Progenitor cell of endocrine pancreas (in vitro differentiated cells): ENCODE measurements at places on chromosomes 2 and 18. TPM values are rescaled to one million over a fixed set of nuclear protein-coding genes. Genes with fewer than 3 reads are reported as not detected.

PEX13 gene
- total RNA-seq = 34.0 and 37.6 TPM in 2 replicates

OSBPL1A gene
- total RNA-seq = 15.0 and 19.5 TPM in 2 replicates

FOXD4L1 gene
- total RNA-seq = 0.20 and 0.48 TPM in 2 replicates

SLC19A3 gene
- total RNA-seq = 34.3 and 36.4 TPM in 2 replicates

CYS1 gene
- 2.3 and 2.5 TPM in 2 replicates for total RNA-seq

TUBB8B gene
- total RNA-seq = 0.64 and 0.93 TPM in 2 replicates

TACR1 gene
- 0.55 and 0.73 TPM in 2 replicates for total RNA-seq

COL6A3 gene
- 0.82 and 1.0 TPM in 2 replicates for total RNA-seq

TUBA3E gene
- total RNA-seq = not detected in 2 replicates

PROKR1 gene
- total RNA-seq = 0.09 and 0.12 TPM in 2 replicates

SEPTIN10 gene
- 67.5 and 68.8 TPM in 2 replicates for total RNA-seq

DNA sequence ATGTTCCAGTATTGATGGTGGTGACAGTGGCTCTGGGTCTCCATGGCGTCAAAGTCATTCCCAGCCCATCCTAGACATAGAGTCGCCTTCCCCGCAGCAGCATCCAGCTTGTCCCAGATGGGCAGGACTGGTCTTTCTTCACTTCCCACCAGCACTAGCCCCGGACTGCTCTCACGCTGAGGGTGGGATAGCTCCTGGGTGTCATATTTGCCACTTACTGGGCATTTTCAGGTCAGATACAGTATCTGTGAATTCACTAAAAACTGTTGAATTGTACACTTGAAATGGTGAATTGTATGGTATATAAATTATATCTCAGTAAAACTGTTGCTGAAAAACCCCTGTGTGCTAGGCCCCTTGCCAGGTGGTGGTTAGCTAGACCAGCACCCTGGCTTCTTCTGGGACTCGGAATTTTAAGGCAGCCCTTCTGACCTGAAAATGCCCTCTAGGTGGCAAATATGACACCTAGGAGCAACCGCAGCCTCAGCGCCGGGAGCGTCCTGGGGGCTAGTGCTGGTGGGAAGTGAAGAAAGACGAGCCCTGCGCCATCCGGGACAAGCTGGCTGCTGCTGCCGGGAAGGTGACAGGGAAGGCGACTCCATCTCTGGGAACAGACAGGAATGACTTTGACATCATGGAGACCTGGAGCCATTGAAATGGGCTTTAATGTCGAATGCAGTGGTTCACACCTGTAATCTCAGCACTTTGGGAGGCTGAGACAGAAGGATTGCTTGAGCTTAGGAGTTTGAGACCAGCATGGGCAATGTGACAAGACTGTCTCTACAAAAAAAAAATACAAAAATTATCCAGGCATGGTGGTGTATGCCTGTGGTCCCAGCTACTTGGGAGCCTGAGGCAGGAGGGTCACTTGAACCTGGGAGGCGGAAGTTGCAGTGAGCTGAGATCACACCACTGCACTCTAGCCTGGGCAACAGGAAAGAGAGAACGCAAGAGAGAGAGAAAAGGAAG lies 56.2 kb downstream of the DDX1 start:
- DNase-seq = no peak

DNA sequence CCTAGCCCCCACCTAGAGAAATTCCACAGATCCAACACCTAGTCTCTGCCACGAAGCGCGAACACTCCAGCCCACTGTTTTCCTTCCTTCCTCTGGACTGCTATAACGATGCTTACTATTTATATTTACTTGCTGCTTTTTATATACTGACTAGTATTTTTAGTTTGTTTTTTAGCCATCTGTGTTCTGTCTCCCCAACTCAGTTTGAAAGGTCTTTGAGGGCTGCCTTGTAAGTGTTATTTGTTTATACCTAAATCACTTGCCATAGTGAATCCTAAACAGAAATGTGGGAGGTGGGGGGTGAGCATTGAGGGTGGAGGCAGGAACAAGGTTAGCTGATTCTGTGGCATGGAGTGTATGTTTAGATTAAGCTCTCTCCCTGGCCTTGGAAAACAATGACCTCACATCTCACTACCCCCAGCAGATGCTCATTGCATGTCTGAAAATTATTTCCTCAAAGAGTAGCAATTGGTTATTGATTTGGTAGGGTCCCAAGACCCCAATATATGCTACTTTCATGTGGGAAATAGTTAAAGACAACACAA lies 1.1 kb upstream of the NCKAP5 start:
- DNase-seq = no peak

- DNase-seq = no peak
Measured at GRCh38 chr2:230008708-230009066, 60.0 kb downstream of the SLC16A14 start.

- no peak for DNase-seq
Measured at GRCh38 chr2:152396051-152396511, 61.1 kb downstream of the FMNL2 start.

DNA sequence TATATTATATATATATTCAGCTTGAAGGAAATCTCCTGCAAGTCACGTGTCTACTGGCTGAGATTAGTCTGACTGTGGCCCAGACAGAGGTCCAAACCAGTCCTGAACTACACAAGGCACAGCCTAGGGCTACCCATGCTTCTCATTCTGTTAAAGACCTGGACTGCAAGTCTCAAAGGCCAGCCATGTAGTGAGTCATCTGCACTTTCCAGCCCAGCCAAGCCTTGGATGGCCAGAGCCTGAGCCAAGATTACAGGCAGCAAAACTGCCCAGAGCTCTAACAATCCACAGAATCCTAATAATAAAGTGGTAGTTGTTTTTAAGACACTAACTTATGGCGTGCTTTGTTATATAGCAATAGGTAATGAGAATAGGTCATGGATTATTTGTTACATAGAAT lies 259.6 kb downstream of the SS18 start:
- DNase-seq = no peak

DNA sequence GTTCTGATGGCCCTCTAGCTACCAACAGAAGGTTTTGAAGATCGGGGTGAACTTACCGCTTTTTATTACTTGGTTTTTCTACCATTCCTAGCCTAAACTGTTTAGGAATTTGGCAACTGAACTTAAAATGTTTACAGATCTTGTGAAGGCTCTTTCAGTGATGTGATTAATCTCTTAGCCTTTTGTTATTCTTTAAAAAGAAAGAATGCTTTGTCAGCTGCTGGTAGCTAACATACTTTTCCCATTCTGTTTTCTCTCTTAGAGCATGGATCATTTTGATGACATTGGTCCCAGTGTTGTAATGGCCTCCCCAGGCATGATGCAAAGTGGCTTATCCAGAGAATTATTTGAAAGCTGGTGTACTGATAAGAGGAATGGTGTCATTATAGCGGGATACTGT lies 18.1 kb downstream of the CPSF3 start:
- no peak for DNase-seq

GRCh38 chr2:229314117-229314516 lies 43.0 kb upstream of the PID1 start:
- no peak for DNase-seq

- no peak for DNase-seq
Measured at GRCh38 chr2:208013285-208014178, 11.8 kb downstream of the PLEKHM3 start.

GRCh38 chr2:11775384-11775783 lies 29.0 kb downstream of the LPIN1 start:
- DNase-seq = no peak

DNA sequence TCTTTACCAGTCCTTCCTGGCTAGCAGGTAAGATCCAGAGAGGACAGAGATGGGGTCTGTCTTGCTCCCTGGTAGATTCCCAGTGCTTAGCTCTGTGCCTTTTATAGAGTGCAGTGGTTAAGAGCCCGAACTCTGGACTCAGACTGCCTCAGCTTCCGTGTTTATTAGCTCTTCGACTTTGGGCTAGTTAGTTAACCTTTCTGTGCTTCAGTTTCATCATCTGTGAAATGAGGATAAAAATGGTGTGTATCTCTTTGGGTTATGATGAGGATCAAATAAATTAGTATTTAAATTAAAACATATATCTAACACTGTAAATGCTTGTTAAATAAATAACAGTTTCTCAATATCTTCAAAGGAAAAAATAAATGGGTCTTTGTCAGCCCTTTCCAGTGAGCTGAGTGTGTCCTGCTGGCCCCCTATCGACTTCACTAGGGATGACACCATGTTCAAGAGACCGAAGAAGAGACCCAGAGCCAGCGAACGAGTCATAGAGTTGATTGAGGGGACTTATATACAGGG lies 38.2 kb downstream of the CERS6 start:
- no peak for DNase-seq

DNA sequence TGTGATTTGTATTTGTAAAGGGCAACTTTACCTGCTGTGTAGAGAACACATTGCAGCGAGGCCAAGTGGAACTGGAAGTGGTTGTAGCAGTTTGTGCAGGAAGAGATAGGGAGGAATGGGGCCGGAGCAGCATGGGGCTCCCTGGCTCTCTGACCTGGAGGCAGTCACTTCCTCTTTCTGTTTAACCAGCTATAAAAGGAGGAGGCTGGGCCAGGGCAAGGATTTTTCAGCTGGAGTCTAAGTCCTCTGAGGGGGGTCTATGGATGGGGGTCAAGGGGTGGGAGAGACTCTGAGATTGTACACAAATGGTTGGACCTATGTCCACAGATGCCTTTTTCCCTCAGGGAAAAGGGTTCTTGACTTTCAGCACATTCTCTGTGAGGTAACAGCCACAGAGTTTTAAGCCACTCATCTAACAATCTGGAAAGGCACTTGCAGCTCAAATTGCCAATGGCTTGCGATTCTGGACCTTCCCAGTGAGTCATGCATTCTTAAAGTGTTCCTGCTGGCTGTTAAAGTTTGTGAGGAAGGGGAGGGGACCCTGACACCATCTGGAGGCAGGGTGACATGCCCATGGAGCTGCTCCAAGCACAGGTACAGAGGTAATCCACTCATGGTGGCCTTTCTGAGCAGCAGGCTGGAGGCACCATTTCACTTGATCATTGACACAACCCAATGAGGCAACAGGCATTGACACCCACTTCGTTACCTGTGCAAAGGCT lies 347.0 kb downstream of the CYRIA start:
- DNase-seq = no peak

DNA sequence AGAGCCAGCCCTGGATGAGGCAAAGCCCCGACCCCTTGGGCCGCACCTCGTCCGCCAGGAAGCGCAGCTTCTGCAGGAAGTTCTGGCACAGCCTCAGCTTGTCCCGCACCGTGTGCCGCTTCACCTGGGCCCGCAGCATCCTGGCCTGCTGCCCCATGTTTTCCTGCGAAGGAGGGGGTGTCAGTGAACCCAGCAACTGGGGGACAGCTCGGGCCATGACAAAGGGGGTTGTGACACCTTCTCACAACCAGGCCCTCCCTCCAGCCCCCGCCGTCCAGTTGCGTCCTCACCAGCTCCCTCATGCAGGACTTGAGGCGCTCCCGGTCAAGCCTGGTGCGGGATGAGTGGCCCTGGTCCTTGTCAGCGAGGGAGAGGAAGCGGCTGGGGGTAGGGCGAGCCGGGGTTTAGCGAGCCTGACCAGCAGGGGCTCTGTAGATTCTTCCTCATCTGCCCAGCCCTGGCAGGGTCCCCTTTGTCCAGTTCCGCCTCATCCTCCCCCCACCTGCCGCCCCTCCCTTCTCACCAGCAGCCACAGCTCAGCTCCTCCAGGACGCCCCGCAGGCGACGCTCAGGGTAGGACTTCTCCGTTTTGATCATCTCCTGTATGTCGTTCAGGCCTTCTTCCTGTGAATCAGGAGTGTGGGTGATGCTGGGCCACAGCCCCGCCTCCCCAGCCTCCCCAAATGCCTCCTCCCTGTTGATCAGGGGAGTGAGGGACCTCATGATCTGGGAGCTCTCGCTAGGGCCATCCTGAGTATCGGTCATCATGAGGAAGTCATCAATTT lies 606 bp downstream of the OTOF start:
- no peak for DNase-seq

GRCh38 chr2:214856137-214856536 lies 46.7 kb upstream of the BARD1 start:
- DNase-seq = no peak

DNA sequence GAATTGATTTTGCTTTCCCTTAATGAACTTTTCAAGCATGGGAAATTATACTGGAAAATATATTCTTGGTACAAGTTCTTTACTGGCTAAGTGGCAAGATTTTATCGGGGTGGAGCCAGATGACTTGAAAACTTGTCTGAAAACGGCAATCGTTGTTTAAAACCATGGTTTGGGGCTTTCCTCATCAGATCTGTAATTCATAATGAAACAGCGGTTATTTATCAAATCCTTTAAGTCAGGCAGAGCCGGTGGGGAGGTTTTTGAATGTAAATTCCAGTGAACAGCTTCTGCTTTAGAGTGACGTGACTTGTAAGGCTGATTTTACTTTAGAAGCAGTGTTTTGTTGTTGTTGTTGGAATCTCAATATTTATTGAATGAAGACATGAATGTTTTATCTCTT lies 2.6 kb downstream of the SEC11C start:
- DNase-seq = no peak

DNA sequence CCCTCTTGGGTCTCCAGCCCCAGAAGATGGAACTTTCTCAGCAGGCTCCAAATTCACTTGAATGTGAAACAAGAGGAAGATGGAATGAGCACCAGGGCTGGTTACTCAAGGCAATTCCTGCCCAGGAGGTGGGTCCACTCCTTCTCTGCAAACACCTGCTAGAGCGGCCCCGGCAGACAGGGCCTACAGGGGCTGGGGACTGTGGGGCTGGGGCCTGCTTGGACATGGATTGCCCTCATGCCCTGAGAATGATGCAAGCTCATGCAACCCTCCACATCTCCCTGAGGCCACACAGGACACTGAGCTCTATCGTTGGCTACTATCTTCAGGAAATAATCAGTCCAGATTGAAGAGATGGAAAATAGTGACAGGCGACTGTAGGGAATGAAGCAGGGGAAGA lies 39.1 kb downstream of the TFCP2L1 start:
- DNase-seq = no peak

DNA sequence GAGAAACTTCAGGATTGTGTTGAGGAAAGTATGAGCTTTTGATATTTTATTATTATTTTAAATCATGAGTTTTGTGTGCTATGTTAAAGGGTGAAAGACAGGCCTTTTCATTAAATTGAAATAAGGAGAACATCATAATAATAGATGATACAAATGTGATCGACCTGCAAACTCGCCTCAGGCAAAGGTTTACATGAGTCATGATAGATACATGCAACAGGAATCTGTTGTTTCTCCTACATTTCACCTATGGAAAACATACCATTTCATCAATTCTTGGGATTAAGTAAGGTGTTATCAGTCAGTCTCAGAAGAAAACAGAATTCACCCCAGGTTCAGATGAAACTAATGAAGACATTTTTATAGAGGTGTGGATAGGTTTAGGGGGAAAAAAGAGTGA lies 1992.5 kb upstream of the PIK3C3 start:
- no peak for DNase-seq

- DNase-seq = no peak
Measured at GRCh38 chr18:43420950-43421349, 143.7 kb upstream of the SYT4 start.

DNA sequence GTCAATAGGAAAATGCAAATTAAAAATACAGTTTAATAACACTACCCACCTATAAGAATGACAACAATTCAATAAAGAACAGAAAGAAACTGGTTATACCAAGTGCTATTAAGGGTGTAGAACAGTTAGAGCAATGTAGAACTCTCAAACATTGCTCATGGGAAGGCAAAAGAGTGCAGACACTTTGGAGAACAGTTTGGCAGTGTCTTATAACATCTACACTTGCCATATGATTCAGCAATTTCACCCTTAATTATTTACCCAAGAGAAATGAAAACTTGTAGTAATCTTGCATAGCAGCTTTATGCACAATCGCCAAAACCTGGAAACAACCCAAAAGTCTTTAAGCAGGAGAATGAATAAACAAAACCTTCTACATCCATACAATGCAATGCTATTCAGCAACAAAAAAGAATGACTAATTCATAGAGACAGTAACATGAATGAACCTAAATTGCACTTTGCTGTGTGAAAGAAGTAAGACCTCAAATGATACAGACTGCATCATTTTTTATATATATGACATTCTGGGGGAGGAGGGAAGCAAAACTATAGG lies 455.2 kb downstream of the THSD7B start:
- no peak for DNase-seq
